ENCODE measurements at places on chromosomes 4 and X.

DNA sequence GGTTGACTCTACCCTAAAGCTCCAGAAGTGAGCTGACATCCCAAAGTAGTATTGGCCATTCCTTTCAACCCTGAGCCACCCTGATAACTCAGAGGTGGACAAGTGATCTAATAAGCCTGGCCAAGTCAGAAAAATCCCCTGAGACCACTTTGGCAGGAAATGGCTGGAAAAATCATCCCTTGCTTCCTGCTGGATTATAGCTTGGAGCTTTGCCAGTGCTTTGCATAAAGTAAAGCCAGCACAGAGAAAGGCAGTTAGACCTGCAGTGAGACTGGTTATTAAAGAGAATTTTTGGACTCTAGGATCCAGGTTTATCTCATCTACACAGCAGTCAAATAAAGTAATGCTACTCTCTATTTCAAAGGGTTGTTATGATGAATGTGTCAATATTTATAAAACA lies 6.4 kb downstream of the CXCL3 start:
- no peak for DNase-seq

DNA sequence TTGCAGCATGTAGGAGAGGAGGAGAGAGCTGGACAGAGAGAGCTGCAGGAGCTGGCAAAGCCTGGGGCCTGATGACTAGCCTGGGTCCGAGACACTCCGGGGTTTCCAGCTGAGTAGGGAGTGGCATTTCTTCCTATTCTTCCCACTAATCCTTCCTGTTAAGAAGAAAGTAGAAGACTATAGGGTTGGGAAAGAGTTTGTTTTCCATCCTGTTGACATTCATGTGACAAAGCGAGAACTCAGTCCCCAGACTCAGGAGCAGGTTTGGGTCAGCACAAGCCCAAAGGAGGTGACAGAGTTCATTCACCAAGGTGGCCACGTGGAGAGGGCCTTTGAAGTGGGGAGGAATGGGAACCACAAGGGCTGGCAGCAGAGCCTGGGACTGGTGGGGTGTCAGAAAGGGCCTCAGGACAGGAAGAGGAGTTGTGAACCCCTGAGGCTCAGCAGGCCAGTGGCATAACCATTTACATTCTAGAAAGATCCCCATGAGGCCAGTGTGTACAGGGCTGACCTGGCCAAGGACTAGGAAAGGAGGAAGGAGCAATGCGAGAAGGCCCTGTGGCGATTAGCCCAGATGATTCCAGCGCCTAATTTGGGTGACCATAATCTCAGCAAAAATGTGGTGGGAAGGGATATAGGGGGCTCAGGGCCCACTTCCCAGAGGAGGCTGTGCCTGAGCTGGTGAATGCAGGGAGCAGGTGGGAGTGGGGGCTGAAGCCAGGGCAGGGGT lies 3.3 kb upstream of the HAUS3 start:
- no peak for DNase-seq

DNA sequence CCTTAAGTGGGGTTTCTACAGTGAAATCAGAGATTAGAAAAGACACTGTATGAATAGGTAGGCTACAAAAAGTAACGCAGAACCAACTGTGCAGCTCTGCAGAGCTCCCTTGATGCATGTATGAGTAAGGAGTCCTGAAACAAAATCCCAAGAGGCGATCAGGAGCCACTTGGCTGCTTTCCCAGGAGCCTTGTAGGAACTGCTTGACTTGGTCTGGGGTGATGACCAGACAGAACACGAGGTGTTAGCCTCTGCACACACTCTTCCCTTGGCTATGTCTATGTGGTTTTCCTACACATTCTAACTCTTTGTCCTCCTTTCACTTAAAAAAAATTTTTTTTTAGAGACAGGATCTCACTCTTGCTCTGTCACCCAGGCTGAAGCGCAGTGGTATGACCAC lies 22.8 kb upstream of the AP1S2 start:
- no peak for DNase-seq

DNA sequence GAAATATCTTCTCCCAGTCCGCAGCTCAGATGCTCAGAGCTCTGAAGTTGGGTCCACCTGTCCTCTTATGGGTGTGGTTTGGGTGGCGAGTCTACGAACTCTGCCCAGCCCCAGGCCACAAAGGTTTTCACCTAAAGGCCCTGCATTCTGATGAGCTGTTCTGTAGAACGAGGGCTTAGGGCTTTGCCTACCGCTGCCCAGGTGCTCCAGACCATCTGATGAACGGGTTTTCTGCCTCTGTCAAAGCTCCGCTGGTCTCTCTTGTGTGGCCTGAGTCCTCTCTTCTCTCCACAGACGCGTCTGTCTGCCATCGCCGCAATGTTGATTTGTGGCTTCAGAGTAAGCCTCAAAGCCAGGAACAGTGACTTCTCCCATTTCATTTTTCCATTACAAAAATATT lies 28.4 kb upstream of the CPLX1 start:
- DNase-seq: no peak

DNA sequence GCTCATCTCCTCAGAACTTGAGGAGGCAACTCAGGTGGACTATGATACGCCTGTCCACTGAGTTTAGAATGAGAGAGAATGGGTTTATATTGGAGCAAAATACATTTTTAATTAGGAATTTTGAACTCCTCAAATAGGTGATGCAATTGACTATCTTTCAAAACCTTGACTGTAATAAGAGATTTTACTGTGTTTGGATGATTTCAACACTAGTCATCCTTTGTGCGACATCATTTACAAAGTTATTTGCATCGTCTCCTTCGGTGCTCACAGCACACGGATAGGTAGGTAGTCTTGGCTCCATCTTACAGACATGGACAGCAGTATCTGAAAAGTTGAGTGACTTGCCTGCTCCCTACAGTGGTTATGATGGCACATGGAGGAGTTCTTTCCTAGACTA lies 67.0 kb downstream of the AASDH start:
- DNase-seq: no peak

GRCh38 chr4:74623041-74623440 lies 171.3 kb downstream of the BTC start:
- peak; percentile 11 for DNase-seq

- no peak for DNase-seq
These were observed 1040.9 kb downstream of the DMD start for GRCh38 chrX:32170481-32170880.

DNA sequence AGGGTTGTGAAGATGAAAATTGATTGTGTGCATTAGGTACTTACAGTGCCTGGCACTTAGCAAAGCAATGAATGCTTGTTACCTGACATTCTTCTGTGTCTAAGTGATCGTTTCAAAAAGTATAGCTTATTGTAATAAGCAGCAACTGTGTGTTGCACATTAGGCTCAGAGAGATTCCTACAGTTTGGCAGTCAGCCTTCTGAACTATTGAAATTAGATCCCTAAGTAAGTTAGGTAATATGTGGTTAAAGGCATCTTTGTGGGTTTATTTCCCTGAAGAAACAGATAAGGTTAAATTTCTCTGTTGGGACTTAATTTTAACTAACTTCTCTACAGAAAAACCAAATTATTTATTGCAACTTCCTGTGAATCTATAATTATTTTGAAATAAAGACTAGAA lies 93.4 kb downstream of the REPS2 start:
- no peak for DNase-seq

GRCh38 chr4:30720021-30720660 lies at the start of gene PCDH7:
PCDH7 (plus strand) TSS chr4:30720369; CDS start chr4:30721423, 1,054 bp downstream.
- DNase-seq: peak; percentile 62

DNA sequence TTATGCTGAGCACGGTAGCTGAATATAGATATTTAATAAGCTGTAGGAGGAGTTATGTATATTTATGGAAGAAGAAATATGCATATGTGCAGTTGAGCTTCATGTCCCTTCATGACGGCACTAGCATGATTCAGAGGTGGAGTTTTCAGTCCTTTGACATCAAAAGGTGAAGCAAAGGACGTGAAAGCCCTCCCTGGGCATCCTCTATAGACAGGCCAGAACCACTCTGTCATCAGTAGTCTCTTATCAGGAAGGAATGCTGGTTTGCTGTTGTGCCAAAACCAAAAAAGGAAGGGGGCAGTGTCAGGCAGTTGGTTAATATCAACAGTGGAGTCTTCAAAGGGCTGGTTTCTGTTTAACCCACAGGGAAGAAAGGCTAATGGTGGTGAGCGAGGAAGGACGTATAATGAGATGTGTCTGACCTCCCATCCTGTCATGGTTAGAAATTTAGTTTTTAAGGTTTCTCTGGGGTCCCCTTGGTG lies 23.5 kb upstream of the IL2 start:
- no peak for DNase-seq

DNA sequence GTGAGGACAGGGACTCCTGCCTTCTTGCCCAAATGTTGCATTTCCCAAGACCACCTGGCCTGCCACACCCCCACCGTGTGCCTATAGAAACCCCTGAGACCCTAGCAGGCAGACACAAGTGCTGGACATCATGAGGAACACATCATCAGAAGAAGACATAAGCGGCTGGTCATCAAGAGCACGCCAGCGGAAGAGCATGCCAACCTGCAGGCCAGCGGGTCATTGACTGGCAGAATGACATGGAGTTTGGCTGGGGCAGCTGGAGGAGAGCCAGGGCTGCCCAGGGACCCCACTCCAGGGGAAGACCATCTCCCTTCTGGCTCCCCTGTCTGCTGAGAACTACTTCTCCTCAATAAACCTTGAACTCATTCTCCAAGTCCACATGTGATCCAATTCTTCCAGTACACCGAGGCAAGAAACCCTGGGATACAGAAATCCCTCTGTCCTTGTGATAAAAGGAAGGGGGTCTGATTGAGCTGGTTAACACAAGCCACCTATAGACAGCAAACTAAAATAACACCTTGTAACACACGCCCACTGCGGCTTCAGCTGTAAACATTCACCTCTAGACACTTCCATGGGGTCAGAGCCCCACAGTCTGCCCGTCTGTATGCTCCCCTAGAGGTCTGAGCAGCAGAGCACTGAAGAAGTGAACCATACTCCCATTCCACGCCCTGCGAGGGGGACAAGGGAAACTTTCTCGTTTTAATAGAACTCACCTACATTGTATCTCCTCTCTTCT lies 164.8 kb upstream of the EMCN start:
- DNase-seq: no peak

- DNase-seq: no peak
These were observed 78.6 kb upstream of the MXRA5 start for GRCh38 chrX:3425031-3425430.

GRCh38 chr4:40363382-40363920 lies 28.3 kb downstream of the CHRNA9 start:
- DNase-seq: no peak

DNA sequence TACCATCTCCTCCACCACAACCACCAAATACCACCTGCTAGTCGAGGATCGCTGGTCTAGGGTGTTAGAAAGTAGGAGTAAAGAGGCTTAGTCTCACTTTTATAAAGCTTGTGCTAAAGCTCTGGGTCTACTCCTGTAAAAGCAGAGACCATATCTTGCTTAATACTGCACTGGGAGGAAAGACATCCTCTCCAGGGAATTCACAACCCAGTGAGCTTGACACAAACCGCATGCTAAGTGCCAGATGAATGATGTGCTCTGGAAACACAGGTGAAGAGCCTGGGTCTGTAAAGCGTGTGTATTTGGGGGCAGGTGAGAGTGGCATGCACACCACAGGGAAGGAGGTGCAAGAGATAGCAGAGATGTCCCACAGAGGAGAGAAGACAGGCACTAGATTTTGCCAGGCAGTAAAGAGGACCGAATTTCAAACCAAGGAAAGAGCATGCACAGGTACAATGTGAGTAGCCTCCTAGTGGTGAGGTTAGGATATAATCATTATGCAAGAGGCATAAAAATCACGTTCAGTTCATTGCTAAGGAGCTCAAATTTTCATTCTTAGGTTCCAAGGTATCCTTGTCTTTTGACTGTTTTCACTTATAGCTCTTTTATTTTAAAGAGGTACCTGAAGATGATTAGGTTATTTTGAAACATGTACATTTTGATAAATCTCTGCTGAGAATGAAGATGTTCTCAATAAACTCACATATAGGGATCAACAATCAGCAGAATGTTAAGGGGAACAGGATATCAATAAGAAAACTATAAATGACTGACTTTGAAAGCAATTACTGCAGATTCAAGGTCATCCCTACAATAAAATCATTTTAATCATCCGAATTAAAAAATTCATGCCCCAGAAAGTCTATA lies 20.7 kb downstream of the TAPT1 start:
- peak; percentile 17 for DNase-seq

GRCh38 chr4:94551643-94552564 lies 100.2 kb downstream of the PDLIM5 start:
- no peak for DNase-seq

DNA sequence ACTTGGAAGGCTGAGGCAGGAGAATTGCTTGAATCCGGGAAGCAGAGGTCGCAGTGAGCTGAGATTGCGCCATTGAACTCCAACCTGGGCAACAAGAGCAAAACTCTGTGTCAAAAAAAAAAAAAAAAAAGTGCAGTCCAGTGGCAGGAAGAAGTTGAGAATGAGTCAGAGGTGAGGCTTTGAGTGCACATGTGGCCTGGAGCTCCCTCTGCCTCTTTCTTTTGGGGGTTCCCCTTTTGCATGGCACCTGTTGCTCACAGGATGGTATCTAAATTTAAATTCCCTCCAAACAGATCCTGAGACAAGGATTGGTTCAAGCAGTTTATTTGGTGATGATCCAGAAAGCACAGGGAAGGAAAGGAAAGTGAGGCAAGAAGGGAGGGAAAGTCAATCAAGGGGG lies 151.4 kb upstream of the STX18 start:
- no peak for DNase-seq

GRCh38 chr4:113636438-113636818 lies 125.1 kb downstream of the CAMK2D start:
- no peak for DNase-seq

DNA sequence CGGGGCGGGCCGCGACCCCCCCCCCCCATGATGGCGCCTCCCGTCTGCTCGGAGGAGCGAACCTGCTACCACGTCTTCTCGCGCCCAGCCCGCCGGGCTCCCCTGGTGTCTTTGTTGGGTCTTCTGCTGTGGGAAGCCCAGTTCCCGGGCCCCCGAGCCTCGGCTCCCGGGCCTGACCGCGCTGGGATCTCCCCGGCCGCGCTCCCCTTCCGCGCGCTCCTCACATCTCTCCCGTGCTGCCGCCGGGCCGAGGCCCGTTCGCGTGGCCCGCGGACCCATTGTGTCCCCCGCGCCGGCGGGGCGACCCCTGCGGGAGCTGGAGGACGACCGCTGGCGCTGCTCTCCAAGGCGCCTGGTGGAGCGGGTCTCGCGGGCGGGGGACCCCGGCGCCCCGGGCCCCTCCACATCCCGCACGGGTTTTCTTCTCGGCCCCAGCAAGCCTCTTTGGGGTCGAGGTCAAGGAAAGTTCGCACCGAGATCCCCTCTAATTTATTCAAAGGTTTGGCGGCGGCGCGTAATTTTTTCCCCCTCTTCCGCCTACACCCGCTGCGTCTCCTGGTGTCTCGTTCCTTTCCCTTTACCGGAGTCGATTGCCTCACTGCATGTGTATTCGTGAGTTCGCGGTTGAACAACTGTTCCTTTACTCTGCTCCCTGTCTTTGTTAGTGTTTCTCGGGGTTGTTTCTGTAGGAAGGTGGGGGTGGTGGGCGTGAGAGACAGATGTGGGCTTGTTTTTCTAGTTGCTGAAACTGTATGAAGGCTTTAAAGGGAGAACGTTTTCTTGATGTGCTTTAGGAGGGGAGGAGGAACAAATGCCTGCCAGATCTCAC lies 770 bp downstream of the SMAD1 start:
- DNase-seq: peak; percentile 51

GRCh38 chrX:19049110-19049509 lies 65.2 kb upstream of the PHKA2 start:
- DNase-seq: no peak

- no peak for DNase-seq
These were observed 111.4 kb upstream of the RXFP1 start for GRCh38 chr4:158410272-158410671.
